ENCODE measurements at places on chromosomes 3 and 15.

DNA sequence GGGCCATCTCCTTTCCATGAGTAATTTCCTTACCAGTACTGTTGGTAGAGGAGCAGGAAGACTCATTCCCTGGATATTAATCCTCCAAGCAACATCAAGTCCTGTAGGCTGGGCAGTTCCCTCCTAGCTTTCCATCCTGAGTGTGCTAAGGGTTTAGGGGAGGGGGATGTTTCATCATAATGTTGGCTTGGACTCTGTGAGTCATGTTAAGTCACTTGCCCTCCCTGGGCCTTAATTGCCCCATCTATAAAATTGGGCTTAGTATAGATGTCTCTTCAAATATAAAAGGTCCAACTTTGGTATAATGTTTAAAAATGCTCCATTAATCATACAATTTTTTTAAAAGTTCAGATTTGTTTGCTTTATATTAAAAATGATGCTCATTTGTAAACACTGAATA, 52.7 kb downstream of the TLE3 start:
- DNase-seq = no peak

- no peak for DNase-seq
Observed at GRCh38 chr15:90478846-90479481, 50.8 kb upstream of the CRTC3 start.

DNA sequence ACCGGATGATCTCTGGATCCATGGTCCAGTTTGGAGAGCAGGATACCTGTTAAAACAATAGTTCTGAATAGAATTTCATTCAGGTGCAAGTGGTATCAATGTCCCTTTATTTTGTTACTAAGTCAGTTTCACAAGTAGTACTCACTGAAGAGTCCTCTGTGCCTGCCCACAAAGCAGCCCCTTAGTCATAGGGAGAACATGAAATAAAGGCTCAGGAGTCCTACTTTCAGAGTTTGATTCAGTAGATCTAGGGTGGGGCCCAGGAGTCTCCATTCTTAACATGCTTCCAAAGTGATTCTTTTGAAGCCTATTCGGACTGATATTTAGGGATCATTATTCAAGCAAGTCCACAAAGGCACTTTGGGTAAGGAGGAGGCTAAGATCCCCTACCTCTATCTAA, 79.8 kb upstream of the ACKR4 start:
- DNase-seq = no peak

DNA sequence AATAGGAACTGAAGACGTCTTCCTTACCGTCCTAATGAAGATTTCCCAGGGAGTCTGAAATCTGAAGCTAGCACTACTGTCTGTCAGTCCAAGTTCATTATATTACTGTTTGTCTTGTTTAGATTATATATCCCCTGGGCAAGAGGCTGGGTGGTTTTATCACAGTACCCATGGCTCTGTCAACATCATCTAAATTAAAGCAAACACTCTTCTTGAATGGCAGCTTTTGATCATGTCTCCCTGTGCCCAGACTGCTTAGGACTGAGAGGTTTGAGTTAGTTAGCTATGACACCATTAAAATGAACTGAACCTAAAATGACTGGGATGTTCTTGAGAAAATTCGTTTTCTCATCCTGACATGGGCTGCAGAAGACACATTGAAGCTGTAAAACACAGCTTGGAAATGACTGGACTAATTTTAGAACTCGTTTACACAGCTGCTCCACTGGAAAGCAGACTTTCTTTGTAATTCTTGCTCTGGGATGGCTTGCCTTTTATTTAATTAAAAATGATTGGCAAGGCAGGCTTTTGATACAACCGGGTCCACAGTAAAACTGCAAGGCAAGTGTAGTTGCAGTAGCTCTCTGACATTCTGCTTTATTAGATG, 243.5 kb downstream of the MFSD1 start:
- no peak for DNase-seq

DNA sequence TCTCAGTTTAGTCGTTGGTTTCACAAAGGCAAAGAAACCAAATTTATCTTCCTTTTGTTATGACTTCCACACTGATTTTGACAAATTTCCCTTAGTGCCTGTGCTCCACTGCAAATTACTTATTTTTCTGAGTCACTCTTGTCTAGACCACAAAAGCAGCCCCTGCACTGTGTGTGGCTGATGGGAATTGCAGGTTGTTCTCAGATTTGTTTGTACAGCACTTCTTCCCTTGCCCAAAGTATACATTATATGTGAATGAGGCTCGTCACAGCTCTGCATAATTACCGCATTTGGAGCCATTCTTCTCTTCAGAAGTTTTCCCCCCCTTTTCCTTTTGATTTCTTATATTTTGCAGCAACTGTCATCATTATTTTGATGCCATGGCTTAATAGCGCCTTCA, 354.2 kb upstream of the IL12A start:
- no peak for DNase-seq
